IMR-90 (cell line): ENCODE measurements at places on chromosomes 6 and 20.

GRCh38 chr20:33827109-33827508 is 16.0 kb downstream of the CHMP4B start:
- no peak for DNase-seq

GRCh38 chr20:36541227-36541767 is at the start of gene MYL9:
TSS of gene MYL9 (plus strand) at chr20:36541519. CDS start at chr20:36544885, 3,366 bp downstream.
- peak; percentile 62 for DNase-seq

- no peak for DNase-seq
These were observed 159.5 kb upstream of the MAFB start for GRCh38 chr20:40848526-40848925.

- no peak for DNase-seq
These were observed 28.4 kb downstream of the SNPH start for GRCh38 chr20:1294497-1294896.

DNA sequence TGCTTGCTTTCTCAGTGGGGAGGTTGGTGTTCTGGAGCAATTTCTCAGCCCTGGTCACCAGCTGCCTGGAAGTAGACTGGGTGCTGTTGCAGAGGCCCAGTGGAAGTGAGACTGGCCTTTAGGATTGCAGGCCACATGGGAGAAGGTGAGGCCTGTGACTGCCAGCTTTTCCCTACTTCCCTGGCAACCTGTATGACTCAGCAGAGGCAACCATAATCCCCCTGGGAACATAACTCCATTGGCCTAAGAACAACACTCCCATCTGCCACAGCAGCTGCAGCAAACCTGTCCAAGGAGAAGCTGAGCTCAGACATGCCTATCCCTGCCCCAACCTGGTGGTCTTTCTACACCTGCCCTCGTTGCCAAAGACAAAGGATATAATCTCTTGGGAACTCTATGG is 473.5 kb upstream of the SPTLC3 start:
- no peak for DNase-seq
